CD8-positive, alpha-beta memory T cell (primary cell): ENCODE measurements at places on chromosomes 5 and 9. TPM values are rescaled to one million over a fixed set of nuclear protein-coding genes. Genes with fewer than 3 reads are reported as not detected.
A peak's percentile ranks its signal among the peaks of the same experiment; 100 is the strongest.

The FAM193B gene
- 72.9 TPM for total RNA-seq

The PRSS3 gene
- total RNA-seq, result 0.72 TPM

The RASGEF1C gene
- total RNA-seq, result not detected

The S100Z gene
- 0.48 TPM for total RNA-seq

The TTC23L gene
- 0.63 TPM for total RNA-seq

The DAB2 gene
- 2.7 TPM for total RNA-seq

The GPR21 gene
- 0.61 TPM for total RNA-seq

The NUTM2G gene
- not detected for total RNA-seq

The OR1J2 gene
- not detected for total RNA-seq

The ENDOG gene
- total RNA-seq, result 23.3 TPM

The IL9 gene
- 12.5 TPM for total RNA-seq

The CYLC2 gene
- not detected for total RNA-seq

DNA sequence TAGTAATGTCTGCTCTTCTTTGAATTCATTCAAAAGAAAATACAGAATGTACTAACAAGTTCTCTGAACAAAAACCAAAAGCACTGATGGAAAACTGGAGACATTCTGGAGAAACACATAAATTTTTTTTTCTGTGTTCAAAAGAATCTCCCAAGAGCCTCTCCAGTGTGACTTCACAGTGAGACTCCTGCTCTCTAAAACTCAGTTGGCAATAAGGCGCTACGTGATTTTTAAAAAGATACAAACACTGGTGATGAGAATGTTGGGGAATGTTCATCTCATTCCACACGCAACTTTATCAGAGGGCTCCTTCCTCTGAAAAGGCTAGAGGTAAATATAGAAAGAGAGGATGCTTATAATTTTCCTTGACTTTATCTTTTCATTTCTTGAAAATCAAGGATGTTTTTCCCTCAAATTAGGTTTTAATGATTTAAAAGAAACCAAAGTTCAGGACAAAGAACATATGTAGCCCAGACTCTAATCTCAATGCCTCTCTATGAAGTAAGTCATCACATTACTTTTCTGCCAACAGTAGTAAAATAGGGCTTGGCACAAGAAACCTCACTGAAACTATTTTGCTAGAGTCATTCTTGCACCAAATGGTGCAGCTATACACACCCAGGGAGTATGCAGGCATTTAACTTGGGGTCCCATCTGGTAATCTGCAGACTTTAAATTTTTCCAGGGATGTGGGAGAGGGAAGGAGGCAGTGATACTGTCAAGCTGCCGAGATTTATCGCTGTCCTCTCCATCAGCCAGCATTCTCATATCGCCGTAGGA lies 12.9 kb upstream of the AOPEP start:
- no peak for DNase-seq

- no peak for DNase-seq
These were observed 263.4 kb downstream of the TMEM232 start for GRCh38 chr5:110463106-110463505.

DNA sequence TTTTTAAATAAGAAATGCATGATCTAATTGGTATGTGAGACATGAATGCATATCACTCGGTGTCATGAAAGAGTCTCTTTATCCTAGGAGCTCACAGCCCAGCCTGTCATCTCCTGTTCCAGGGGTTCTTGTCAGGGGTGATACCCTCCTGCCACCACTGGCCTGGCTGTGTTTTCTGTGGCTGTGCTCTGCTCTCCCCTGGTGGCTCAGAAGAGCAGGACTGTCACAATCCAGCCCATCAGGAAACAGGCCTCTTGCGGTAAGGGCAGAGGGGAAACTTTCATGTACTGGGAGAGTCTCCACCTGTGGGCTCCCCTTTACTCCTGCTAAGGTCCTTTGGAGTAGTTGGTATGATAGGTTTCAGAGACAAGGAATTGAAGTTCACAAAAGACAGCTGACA lies 240.2 kb upstream of the GLRA1 start:
- no peak for DNase-seq

- DNase-seq, result no peak
These were observed 984.3 kb upstream of the TYRP1 start for GRCh38 chr9:11708899-11709298.

- DNase-seq, result no peak
These were observed 62.8 kb upstream of the TBC1D2 start for GRCh38 chr9:98318041-98318790.

- no peak for DNase-seq
These were observed 14.4 kb upstream of the PLEKHG4B start for GRCh38 chr5:77546-77945.

DNA sequence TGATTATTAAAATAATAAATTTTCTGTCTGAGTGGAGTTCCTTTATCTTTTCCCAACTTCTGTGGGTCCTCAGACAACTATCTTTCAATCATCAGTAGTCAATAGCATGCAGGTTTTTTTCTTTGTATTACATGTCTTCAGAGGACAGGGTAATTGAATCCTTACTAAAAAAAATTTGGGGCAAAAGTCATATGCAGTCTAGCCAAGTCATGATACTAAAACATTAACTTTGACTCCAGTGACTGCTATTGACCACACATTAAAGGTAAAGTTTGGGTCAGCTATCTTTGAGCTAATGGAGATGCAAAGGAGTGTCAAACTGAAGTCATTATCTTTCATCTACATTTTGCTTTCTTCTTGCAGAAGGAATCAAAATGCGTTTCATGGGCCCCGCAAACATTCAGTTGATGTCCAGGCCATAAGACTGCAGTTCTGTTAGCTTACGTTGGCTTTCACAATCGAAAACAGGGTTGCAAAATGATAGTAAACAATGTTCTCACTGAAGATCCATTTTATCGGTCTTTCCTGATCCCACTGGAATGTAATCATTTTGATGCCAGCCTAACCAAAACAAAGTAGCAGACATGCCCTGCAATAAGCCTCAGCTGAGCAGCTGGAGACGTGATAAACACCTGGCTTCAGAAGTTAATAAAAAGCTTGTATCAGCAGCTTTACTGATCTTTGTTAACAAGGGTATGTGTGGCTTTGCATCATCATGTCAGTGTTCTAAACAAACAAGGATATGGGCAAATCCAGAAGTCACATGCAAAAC lies 186.1 kb upstream of the PRLR start:
- DNase-seq, result no peak

GRCh38 chr5:43396762-43397304 lies 15.4 kb downstream of the CCL28 start:
- DNase-seq, result peak; percentile 69

DNA sequence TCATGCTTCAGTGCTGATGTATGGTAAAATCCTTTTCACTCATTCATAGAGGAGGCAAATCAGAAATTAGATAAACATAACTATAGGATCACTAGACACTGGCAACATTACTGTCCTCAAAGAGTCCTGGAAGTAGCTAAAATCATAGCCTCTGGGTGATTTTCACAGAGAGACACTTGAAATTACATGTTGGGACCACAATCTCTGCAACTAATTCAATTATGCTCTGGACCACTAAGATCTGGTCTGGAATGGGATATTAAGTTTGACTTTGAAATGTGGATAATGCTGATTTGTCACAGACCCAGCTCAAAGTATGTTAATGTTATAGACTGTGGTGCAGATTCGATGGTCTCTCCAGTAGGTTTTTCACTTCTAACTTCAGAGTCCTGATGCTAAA lies 214.6 kb upstream of the CCNH start:
- no peak for DNase-seq

DNA sequence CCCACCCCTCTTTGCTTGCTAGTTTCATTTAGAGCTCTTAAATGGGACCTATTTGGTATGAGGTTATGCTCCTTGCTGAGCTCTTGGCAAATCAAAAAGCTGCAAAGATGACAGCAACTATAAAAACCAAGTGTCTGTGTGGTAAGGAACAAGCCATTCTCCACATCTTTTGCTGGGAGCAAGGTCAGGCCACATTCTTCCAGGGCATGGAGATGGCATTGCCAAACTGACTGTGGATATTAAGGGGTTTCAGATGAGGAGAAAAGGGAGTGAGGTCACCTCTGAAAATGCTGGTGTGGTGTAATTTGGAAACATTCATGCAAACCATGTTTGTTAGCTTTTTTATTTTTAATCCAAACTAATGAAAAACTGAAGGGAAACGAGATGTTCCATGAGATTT lies 218.8 kb upstream of the IL12B start:
- DNase-seq, result no peak

DNA sequence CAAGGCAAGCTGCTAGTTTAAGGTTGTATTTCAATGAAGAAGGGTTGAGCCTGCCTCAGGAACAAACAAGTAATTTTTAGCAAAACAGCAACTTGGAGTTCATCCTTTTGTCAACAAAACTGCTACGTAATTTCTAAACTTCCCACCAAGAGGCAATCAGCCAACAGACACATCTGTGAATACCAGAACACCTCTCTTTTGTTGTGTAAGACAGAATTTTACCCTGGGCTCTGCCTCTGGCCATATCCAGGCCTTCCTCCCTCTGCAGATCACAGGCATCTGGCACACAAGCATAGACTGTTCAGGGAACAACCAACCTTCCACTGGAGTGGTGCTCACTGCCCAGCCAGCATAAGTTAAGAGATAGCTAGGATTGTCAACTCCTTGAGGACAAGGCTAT lies 409.0 kb downstream of the SPOCK1 start:
- no peak for DNase-seq

DNA sequence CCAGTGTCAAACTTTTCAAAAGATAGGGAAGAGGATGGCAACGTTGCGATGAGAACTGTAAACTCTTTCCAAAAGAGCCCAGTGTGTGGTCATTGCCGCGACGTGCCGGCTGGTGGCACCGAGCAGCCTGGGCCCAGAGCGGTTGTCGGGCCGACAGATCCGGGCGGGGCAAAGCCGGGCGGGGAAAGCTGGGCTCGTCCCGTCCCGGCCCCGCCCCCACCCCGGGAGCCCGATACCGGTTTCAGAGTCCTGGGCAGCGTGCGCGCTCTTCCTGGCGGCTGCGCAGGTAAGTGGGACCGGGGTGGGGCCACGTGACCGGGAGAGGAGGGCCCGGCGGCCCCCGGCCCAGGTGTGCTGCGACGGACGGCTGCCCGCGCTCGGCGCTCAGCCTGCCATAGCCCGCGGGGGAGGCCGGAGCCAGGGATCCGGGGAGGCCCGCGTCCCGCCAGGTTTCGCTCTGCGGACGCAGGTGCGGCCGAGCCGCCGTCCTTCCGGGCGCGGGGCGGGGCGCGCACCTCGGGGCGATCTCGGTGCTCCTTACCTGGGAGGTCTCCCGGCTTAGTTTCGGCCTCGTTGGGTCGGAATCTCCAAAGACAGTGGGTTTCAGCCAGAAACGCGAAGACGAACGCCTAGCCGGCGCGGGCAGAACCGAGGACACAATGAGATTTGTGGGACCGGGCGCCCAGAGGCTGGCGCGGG lies at the start of gene MARVELD2:
Gene MARVELD2, plus strand, starts transcription at position 232 of the 699 bp plus-strand sequence. CDS start 4,270 bp downstream, outside the sequence.
- DNase-seq, result peak; percentile 16

- DNase-seq, result no peak
These were observed 8.9 kb upstream of the RXRA start for GRCh38 chr9:134317400-134317789.

GRCh38 chr5:128466554-128466953 lies 71.5 kb downstream of the FBN2 start:
- DNase-seq, result no peak

GRCh38 chr5:137312011-137312410 lies 187.1 kb downstream of the SPOCK1 start:
- DNase-seq, result no peak

- DNase-seq, result no peak
These were observed 28.5 kb downstream of the NFX1 start for GRCh38 chr9:33318781-33319180.

DNA sequence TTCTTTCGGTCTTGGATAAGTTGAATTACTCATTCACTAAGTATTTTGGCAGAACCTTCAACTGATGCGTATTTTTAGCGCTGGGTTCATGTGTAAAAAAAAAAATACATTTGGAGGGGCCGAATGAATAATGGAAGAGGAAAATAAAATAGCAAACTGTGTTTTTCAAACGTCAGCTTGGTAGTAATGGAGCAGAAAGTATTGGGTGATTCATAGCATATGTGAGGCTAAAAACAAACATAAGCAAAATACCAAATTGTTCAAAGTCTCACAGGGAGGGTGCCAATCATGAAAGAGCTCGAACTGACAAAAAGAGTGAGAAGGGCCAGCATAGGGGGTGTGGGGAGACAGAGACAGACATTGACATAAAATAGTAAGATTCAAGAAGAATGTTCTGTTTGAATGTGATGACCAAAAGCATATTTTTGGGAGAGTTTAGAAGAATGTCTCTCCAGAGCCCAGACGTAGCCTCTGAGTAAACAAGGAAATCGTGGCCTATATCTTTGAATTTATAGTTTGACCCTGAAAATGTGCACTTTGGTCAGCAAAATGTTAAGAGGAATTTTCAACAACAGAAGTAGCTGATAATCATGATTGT lies 174.9 kb upstream of the HMHB1 start:
- no peak for DNase-seq

GRCh38 chr5:5605170-5605764 lies 182.8 kb downstream of the ICE1 start:
- DNase-seq, result no peak

GRCh38 chr5:143004361-143005145 lies 234.4 kb downstream of the ARHGAP26 start:
- no peak for DNase-seq

GRCh38 chr5:181070523-181070922 lies 30.5 kb downstream of the BTNL9 start:
- no peak for DNase-seq

DNA sequence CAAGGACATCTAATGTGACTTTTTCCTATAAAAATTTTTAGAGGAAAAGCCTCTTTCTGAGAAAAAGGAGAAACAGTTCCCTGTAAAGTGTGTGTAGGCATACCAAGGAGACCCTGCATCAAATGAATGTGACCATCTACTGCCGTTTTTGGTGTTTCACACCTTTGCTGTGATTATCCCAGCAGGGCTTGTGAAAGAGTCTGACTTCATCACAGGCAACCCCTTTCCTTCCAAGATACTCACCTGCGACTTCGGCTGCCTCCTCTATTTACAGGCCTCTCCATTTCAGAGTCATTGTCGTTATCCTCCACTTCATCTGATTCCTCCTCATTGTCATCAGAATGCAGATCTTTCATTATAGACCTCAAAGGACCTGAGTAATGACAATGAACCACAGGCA lies 259.1 kb downstream of the MLLT3 start:
- DNase-seq, result no peak

DNA sequence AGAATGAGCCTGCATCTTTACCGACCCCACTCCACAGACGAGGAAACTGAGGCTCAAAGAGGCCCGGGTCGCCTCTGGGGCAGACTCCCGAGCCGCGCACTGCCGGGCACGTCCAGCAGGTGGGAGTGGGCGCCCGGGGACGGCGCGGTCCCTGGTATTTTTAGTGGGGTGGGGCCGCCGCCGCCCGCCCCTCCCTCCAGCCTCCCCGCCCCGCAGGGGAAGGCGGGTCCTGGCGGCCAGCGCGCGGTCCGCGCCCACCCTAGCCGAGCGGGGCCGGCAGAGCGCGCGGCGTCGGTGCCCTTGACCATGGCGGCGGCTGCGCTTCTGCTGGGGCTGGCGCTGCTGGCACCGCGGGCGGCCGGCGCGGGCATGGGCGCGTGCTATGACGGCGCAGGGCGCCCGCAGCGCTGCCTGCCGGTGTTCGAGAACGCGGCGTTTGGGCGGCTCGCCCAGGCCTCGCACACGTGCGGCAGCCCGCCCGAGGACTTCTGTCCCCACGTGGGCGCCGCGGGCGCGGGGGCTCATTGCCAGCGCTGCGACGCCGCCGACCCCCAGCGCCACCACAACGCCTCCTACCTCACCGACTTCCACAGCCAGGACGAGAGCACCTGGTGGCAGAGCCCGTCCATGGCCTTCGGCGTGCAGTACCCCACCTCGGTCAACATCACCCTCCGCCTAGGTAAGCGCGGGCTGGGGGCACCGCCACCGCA lies at the start of gene LAMC3:
Gene LAMC3, plus strand, starts transcription at position 266 of the 710 bp plus-strand sequence. Its CDS starts 41 bp downstream, at position 307.
- no peak for DNase-seq
